BE2C (cell line): ENCODE measurements at places on chromosomes 5 and 9.

- no peak for DNase-seq
These were observed 178.1 kb upstream of the IL12B start for GRCh38 chr5:159508344-159508743.

- DNase-seq = no peak
These were observed 8.1 kb downstream of the TAL2 start for GRCh38 chr9:105670315-105670714.

DNA sequence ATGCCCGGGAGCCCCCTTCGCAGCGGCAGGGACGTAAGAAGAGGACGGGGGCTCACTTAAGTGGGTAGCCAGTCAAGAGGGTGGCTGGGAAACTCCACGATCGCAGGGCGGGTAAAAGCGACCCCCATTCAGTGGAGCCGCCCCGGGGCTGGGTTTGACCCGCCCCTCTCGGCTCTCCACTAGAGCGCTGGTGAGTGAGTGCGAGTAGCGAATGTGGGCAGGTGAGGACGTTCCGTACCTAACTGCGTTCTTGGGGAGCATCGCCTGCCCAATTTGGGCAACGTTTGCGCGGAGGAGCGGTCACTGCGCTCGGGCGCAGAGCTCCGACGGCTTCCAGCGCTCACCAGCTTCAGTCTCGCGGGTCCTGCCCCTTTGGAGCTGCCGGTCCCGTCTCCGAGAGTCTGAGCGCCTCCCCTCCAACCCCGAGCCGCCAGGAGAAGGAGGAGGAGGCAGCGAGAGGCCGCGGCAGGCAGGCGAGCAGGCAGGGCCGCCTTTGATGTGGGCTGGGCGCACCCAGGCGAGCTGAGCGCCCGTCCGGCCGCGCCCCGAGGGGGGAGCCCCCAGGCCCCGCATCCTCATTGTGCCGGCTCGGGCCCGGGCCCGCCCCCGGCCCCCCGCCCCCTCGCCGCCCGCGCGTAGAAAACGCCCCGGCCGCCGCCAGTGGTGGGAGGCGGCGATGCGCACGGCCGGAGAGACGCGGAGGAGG, at the start of gene FGF18:
Gene FGF18, plus strand, starts transcription at position 666 of the 706 bp plus-strand sequence. CDS start 553 bp downstream, outside the sequence.
- DNase-seq = peak; percentile 68

DNA sequence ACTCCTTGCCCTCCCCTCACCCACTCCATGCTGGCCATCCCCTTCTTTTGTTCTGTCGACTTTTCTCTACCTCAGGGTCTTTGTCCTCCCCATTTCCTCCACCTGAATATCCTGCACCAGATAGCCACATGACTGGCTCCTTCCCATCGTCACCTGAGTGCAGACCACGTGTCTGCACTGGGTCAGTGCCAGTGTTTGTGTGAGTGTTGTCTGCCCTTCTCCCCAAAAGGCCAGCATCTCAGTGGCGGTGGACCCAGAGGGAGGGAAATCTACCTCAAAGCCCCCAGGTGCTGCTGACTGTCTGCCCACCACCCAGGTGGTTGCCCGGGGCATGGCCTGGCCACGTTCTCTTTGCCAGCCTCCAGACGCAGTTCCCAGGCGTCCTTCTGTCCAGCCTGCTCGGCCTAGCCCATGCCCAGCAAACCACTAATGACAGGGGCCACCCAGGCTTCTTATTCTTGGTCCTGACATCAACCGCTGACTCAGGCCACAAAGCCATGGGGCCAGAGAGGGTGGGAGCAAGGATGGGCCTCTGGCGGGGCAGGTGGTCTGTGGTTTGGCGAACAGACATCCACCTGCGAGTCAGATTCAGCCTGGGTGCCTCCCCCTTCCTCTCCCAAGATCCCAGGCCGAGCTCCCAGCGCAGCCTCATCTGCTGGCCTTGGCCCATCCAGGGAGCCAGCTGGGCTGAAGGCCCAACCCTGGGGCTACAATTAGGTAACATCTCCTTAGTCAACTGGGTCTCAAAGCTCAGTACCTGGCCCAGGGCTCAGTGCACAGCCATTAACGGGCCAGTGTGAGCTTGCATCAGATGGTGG, 5.5 kb upstream of the NINJ1 start:
- no peak for DNase-seq

- DNase-seq = peak; percentile 14
These were observed 260.3 kb upstream of the KLF4 start for GRCh38 chr9:107749787-107750444.

GRCh38 chr5:124054564-124054963, 542.6 kb downstream of the CSNK1G3 start:
- DNase-seq = no peak

GRCh38 chr5:39533749-39534148, 109.0 kb upstream of the DAB2 start:
- no peak for DNase-seq

- peak; percentile 79 for DNase-seq
These were observed 70.8 kb upstream of the UNC5A start for GRCh38 chr5:176739461-176740051.

- no peak for DNase-seq
These were observed 168.8 kb upstream of the PPP1R2B start for GRCh38 chr5:156681265-156681664.

GRCh38 chr9:126852086-126852688, 8.3 kb upstream of the ZBTB34 start:
- DNase-seq = no peak

GRCh38 chr5:120479066-120479465, 15.0 kb downstream of the PRR16 start:
- DNase-seq = no peak

GRCh38 chr5:90613918-90614504, 55.4 kb downstream of the ADGRV1 start:
- DNase-seq = no peak

DNA sequence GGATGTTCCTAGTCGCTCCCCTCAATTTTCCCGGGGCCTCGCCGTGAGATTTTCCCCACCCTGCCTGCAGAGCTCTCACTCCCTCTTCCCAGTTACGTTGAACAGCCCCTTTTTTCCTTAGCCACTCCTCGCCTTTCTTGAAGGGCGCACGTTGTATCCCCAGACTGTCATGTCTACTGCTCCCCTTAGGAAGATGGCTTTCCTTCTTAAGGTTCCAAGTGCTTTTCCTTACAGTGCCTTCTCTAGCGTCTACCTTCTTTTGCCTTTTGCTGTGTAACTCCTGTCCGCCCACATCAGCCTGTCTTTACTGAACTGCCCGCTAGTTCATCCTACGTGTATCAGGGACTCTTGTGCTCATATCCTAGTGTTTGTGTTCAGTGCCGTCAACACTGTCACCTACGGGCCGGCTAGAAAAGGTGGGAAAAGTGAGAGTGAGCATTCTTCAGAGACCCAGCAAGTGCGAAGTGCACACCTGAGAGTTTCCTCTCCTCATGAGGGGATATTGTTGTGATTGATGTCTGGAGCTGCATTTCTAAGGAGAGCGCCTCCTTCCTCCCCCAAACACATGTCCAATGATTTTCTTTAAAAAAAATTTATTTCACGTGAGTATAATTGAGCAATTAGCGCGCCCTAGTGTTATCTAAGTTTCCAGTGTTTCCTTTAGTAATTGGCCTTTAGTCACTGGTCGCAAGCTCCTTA, 764 bp downstream of the CAMLG start:
- peak; percentile 21 for DNase-seq

- no peak for DNase-seq
These were observed 63.7 kb downstream of the MLLT3 start for GRCh38 chr9:20558566-20559016.
